ENCODE measurements at places on chromosomes 4 and X.

DNA sequence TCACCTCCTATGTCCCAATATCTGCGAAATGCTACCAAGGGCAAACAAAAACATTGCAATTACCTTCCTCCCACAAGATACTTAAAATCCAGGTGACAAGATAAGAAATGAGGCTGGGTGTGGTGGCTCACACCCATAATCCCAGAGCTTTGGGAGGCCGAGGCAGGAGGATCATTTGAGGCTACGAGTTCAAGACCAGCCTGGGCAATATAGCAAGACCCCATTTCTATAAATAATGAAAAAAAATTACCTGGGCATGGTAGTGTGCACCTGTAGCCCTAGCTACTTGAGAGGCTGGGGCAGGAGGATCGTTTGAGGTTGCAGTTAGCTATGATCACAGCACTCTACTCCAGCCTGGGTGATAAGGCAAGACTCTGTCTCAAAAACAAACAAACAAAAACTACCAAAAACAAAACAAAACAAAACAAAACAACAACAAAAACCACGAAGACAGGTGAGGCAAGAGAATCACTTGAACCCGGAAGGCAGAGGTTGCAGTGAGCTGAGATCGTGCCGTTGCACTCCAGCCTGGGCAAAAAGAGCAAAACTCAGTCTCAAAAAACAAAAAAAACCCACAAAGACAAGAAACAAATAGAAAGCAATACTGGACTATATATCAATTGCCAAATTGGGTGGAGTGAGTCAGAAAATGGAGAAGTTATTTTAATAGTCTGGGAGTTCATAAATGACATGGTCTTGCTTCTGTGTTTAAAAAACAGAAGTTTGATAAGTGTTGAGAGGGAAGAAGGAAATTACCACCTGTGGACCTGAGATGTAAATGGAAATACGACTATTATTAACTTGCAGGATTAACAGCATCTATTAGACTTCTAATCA is 176.5 kb downstream of the FBXW7 start:
- no peak for DNase-seq

GRCh38 chr4:112888622-112889021 is 160.8 kb upstream of the ANK2 start:
- no peak for DNase-seq

DNA sequence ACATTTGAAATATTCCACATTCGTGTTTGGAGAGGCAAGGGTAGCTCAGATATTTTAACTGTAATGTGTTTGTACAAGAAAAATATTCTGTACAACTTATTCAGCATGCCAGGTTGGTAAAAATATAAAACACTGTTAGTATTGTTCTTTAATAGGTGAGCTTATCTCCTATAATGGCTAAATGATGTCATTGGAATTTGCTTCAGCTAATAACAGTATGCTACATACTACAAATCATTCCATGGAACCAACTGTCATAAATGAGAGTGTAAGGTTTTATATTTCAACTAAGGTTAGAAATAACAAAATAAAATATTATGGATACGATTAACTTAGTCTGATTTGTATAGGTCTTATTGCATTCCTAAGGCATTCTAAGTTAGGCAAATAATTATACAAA is 206.6 kb downstream of the ADGRL3 start:
- no peak for DNase-seq

DNA sequence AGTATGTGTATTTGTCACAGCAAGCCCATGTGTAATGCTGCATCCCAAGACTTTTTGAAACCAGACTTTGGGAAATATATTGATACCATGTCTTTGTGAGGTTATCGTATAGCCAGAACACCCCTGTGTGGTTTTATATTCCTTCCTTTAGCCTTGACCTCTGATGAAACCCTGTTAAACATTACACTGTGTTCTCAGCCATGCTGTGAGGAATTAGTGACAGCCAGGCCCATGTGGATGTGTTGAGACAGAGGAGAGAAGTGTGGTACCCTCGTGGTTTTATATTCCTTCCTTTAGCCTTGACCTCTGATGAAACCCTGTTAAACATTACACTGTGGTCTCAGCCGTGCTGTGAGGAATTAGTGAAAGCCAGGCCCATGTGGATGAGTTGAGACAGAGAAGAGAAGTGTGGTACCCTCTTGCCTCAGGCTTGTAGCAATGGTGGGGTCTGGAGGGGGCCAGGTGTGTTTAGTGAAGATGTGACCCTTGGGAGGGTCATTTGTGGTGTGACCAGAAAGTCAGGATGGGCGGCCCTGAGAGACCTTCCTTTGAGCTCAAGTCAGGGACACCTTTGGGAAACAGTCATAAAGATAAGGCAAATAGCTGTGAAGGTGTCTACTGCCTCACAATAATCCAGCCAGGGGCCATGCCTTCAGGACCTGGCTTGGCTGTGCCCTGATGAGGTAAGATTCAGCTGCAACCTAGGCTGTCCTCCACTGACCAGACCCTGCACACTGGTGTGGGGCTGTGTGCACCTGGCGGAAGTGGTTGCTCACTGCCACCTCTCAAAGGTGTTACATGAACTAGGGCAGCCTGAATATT is 110.0 kb downstream of the IRF2 start:
- no peak for DNase-seq

- no peak for DNase-seq
Measured at GRCh38 chr4:20276848-20277247, 25.1 kb downstream of the SLIT2 start.

GRCh38 chr4:89492581-89493071 is 185.0 kb upstream of the GPRIN3 start:
- no peak for DNase-seq

GRCh38 chrX:113873056-113873455 is 710.8 kb upstream of the HTR2C start:
- no peak for DNase-seq

- DNase-seq = no peak
Measured at GRCh38 chrX:57104406-57104805, 16.9 kb downstream of the SPIN2B start.

- DNase-seq = no peak
Measured at GRCh38 chr4:98890702-98891455, 38.1 kb downstream of the EIF4E start.

DNA sequence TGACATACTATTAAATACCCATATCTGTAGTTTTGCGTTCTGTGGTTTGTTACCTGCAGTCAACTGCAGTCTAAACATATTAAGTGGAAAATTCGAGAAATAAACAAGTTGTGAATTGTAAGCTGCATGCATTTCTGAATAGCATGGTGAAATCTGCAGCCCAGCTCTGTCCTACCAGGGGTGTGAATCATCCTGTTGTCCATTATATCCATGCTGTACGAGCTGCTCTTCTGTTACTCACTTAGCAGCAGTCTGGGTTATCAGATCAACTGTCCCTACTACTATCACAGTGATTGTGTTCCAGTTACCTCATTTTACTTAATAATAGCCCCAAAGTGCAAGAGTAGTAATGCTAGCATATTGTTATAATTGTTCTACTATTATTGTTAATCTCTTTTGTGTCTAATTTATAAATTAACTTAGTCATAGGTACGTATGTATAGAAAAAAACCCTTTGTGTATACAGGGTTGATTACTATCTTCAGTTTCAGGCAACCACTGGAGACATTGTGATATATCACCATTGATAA is 173.7 kb upstream of the FAT4 start:
- DNase-seq = no peak

- no peak for DNase-seq
Measured at GRCh38 chrX:39377157-39377556, 575.9 kb downstream of the MID1IP1 start.

DNA sequence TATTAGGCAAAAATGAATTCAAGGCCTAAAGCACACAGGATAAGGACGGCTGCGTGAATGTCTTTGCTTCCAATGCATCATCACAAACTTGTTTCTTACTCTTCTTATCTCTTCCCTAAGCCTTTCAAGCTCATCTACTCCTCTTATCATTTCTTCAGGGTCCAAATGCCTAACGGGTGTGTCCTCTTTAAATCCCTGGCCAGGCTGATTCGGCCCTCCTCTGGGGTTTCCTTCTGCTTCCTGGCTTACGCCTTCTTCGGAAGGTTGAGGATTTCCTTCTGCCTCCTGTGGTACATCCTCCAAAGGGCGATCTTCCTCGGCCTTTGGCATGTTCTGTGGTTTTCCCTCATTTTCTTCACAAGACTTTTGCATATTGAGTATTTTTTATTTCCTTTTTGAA is 1.3 kb downstream of the TCEAL8 start:
- no peak for DNase-seq

GRCh38 chrX:26138274-26138673 is at the start of gene MAGEB18:
TSS of gene MAGEB18 (plus strand) at chrX:26138343. CDS start at chrX:26138986, 643 bp downstream.
- DNase-seq = no peak

GRCh38 chr4:825971-826330 is at the start of gene CPLX1:
TSS of gene CPLX1 (minus strand) at chr4:826129. CDS start at chr4:824522, 1,607 bp downstream.
- DNase-seq = no peak

- DNase-seq = no peak
Measured at GRCh38 chr4:42855779-42856178, 36.7 kb upstream of the GRXCR1 start.

DNA sequence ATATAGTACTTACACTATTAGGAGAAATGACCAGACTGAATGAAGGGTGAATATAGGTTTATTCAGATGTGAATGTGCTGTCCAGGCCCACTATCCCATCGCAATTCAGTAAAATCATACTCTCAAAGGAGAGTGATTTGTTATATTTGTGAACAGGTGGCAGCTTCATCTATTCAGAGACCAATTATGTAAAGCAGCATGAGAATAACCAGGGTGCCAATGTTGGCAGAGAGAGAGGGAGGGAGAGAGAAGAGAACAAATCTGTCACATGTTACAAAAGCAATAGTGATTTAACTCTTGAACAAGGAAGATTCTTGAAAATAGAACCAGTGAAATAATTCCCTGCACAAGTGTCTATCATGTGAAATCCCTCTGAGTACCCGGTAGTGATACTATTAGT is 38.9 kb upstream of the TLL1 start:
- no peak for DNase-seq

GRCh38 chrX:71017396-71017939 is 50.7 kb downstream of the SNX12 start:
- no peak for DNase-seq

DNA sequence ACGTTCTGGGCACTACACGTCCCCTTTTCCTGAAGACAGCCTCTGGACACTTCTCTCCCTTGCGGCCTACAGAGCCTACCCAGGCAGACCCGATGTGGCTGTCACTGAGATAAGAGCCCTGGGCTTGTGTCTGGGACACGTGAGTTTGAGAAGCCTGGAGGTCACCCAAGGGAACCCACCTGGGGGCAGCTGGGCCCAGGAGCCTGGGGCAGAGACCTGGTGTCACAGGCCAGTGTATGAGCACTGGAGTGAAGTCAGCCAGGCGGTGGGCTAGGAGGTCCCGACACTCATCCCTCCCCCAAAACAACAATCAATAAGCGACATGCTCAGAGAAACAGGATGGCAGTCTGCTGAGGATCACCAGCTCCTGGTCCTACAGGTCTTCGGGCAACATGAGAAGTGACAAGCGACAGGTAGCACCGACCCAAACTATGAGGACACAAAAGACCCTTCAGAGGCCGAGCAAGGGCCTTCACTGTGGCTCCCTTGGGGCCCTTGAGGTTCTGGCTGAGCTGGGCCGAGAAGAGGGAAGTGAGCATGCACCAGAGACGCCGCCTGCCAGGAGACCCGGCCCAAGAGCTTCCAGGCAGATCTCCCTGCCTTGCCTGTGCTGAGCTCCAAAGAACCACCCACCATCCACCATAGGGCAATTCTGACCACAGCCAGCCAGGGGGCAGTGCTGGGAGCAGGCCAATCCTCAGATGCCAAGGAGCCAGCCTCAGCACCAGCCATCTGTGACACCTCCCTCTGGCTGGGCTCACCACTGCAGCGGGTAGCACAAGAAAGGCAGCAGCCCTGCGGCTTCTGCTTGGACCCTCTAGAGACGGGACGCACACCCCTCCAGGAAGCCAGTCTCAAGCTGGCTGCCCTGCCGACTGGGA is 11.0 kb upstream of the DUSP9 start:
- no peak for DNase-seq

DNA sequence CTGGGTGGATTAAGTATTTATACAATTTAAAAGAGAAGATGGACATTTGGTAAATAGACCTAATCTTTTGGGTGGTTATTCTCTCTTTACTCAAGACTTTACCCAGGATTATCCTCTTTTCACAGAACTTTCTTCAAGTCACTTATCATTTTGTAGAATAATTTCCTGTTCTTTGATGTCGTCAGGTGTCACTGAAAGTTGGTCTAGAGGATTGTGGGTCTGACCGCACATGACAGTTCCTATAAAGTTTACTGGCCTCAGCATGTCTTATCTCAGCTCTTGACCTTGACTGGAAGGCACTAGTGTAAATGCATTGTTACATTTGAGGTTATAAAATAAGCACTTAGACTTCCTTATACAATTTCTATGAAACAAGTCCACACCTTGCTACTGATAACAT is 139.9 kb upstream of the SLC4A4 start:
- no peak for DNase-seq

DNA sequence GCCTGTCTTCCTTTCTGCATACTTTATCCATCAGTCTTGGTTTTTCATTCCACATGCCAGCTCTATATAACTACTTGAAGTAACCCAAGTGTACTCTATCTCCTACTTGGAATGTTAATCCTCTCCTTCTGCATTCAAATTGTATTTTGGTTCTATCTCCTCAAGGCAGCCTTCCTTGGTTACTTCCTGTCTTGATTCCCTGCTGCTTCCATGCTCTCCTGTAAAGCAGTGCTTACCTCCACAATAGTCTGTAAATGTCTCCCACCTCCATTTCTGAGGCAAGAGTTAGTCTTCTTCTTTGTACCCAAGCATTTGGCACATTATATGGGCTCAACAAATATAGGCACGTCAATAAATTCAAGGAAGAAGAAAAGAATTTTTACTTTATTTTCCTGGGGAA is 298.4 kb downstream of the ARHGAP24 start:
- DNase-seq = no peak

DNA sequence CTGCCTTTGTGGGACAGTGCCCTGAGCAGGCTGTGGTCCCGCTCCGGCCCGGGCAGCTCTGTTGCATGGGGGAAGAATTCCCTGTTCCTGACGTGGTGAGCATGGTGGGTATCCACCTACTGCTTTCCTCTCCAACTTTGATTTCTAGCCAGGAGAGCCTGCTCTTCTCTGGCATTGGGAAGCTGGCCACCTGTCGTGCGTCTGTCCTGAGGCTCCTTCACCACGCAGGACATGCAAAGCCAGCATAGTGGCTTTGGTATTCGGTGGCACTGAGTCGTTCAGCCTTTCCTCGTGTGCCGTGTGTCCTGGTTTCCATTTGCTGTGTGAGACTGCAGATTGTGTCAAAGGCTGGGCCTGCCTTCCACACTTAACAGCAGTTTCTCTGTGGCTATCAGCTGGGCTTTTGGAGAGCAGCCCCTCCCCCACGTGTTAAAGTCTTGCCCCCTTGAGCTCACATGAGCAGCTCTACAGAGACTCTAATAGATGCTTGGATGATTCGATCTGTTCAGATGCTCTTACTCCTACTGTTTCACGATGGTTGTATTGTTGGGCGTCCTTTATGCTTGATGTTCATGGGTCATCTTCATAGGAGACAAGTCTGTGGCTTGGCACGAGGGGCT is 46.3 kb upstream of the CLCN4 start:
- no peak for DNase-seq

DNA sequence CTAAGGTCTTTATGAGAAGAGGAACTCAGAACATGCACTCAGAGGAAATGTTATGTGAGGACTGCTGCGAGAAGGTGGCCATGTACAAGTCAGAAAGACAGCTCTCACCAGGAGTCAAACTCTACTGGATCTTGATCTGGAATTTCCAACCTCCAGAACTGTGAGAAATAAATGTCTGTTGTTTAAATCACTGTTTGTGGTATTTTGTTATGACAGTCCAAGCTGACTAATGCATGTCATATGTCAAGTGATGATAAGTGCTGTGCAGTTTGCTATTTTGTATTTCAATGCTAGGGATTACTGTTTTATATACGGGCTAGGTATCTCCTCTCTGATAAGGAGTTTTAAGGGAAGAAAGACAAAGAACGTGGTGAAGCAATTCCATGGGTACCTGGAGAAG is 162.3 kb downstream of the CPEB2 start:
- DNase-seq = no peak

GRCh38 chrX:139304471-139304870 is 226.1 kb upstream of the F9 start:
- no peak for DNase-seq

Data from stimulated activated CD4-positive, alpha-beta T cell treated with anti-CD3 and anti-CD28 coated beads, Interleukin-1b, Interleukin-23, amount 100 ng/mL, for 1 hour (primary cell).